Renal cortex interstitium (tissue), 15 donors: ENCODE measurements at places on chromosomes 6 and 20. TPM values are rescaled to one million over a fixed set of nuclear protein-coding genes. Genes with fewer than 3 reads are reported as not detected.

Gene DDR1
- polyA plus RNA-seq: 145 TPM

Gene GINS1
- polyA plus RNA-seq: 21.0 TPM

Gene MOXD1
- polyA plus RNA-seq: 220 TPM

Gene EFCAB8
- not detected for polyA plus RNA-seq

Gene CPNE5
- 17.1 TPM for polyA plus RNA-seq

Gene C6orf52
- polyA plus RNA-seq: 2.8 TPM

Gene LTV1
- polyA plus RNA-seq: 46.4 TPM

Gene TSPYL4
- polyA plus RNA-seq: 59.6 TPM

Gene CLVS2
- 0.15 TPM for polyA plus RNA-seq

Gene GRM1
- polyA plus RNA-seq: 0.11 TPM

Gene GATA5
- polyA plus RNA-seq: 10.8 TPM

Gene PACSIN1
- 0.78 TPM for polyA plus RNA-seq

Gene NKX2-2
- polyA plus RNA-seq: not detected

Gene GLP1R
- polyA plus RNA-seq: 0.62 TPM

Gene PDYN
- polyA plus RNA-seq: 0.56 TPM

Gene PKIB
- 1.7 TPM for polyA plus RNA-seq

Gene ETV7
- not detected for polyA plus RNA-seq

Gene TBXT
- polyA plus RNA-seq: 0.06 TPM

Gene COL19A1
- 3.1 TPM for polyA plus RNA-seq

Gene C6orf118
- polyA plus RNA-seq: 3.3 TPM

Gene PROCR
- 6.5 TPM for polyA plus RNA-seq

Gene FAM83C
- 0.05 TPM for polyA plus RNA-seq

Gene ZNF322
- polyA plus RNA-seq: 37.2 TPM

Gene NCOA3
- polyA plus RNA-seq: 36.4 TPM

Gene SSTR4
- polyA plus RNA-seq: 0.14 TPM

Gene SLC18B1
- polyA plus RNA-seq: 33.3 TPM

Gene ZNF318
- polyA plus RNA-seq: 28.5 TPM

Gene IRAK1BP1
- 8.9 TPM for polyA plus RNA-seq

Gene LIME1
- 14.2 TPM for polyA plus RNA-seq

Gene HLA-DMB
- polyA plus RNA-seq: 75.3 TPM

Gene BTN1A1
- 0.23 TPM for polyA plus RNA-seq

Gene PRND
- polyA plus RNA-seq: 3.1 TPM

Gene WFDC10B
- not detected for polyA plus RNA-seq

Gene GNRH2
- polyA plus RNA-seq: 0.34 TPM

Gene LAMA2
- 33.6 TPM for polyA plus RNA-seq

Gene OPRM1
- polyA plus RNA-seq: not detected

Gene GSTA3
- polyA plus RNA-seq: 0.37 TPM
